ENCODE measurements at places on chromosomes 13 and 19.
A peak's percentile ranks its signal among the peaks of the same experiment; 100 is the strongest.

DNA sequence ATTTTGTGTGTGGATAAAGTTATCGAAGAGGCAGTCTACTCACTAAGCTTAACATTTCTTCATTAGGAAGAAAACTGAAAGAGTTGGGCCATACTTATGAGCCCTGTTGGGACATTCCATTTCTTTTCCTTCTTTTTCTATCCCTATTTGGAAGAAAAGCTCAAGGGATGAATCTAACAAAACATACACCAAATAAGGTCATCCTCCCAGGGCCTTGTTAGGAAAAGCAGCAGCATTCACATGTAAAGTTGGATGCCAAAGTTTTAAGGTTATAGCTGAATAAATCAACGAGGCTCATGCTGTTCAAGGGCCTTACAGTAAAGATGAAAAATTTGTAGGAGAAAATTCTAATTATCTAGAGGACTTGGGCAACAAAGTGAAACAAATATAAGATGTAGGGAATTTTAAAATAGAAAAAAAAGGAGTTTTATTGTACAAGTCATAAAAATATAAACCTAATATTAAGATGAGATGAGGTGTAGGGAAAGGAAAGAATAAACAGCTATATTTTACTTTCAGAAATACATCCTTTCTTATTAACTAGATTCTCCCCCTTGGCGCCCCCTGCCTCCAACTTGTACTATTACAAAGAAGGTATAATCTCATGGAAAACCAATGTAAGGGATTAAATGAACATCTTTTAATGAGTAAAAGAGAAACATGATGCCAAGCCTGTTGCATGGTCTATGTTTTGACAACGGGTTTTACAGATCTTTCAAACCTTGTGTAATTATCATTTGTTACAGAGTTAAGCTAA is 160.4 kb downstream of the PCDH20 start:
- DNase-seq, result peak; percentile 20

GRCh38 chr13:108419768-108420167 is 150.2 kb downstream of the TNFSF13B start:
- DNase-seq, result peak; percentile 43

GRCh38 chr19:49861107-49861506 is 6.3 kb downstream of the PNKP start:
- no peak for DNase-seq

DNA sequence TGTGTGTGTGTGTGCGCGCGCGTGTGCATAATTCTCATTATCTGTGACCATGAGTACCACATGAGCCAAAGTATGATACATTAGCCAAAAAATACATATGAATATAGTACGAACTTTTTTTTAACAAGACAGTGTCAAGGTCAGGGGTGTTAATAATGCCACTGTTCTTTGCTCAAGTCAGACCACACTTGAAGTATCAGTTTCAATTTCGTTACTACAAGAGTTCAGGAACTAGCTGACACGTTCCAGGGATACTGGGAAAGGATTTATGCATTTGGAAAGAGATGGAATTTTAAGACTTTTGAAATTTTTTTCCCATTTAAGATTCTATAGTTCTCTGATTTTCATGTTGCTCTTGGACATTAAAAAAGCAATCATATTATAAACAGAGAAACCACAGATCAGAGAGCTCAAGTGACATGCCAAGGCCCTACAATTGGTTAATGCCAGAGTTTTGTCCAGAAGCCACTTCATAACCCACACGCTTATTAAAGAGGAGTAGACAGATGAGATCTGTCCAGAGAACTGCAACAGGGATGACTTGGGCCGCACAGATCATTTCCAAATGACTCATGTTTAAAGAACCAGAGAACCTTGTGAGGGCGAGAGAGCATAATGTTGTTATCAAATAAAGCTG is 718.8 kb upstream of the SGCG start:
- no peak for DNase-seq

GRCh38 chr13:60572003-60572798 is 175.2 kb downstream of the TDRD3 start:
- no peak for DNase-seq

DNA sequence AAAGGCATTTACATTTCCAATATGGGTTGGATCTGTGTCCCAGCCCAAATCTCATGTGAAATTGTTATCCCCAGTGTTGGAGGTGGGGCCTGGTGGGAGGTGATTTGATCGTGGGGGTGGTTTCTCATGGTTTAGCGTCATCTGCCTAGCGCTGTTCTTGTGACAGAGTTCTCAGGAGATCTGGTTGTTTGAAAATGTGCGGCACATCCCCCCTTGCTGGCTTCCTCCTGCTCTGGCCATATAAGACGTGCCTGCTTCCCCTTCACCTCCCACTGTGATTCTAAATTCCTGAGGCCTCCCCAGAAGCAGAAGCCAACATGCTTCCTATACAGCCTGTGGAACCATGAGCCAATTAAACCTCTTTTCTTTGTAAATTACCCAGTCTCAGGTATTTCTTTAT is 126.2 kb upstream of the FNDC3A start:
- no peak for DNase-seq

- no peak for DNase-seq
Measured at GRCh38 chr13:20923272-20923671, 20.7 kb upstream of the XPO4 start.

DNA sequence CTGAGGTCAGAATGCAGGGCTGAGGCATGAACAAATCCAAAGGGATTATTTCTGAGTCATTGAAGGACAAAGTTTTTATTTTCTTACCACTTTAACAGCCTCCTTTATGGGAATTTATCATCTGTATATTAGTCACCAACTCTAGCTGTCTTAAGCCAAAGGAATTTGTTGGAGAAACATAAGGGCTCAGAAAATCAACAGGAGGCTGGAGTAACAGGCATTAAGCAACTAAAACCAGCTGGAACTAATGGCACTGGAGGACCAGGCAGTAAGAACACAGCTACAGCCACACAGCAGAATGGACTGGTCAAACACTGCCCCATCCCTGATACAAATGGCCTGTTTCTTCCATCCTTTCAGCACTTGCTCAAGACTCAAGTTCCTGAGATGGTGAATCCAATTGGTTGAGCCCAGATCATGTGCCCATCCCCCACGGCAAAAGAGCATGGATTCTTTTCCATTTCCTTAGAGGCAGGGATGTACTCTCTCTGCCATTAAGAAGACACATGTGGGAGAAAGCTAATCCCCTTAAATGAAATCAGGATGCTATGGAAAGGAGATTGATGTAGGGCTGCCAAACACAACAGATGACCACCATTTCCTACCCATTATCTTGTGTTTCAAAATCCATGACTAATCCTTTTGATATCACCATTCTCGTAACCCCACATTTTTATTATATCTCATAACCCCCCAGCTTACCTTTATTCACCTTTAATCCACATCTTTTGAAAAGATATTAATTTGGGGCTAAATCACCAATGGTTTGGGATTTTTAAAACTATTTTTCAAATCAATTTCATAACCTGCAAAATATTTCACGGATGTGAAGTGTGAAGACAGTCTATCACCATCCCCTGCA is 157.0 kb upstream of the FNDC3A start:
- DNase-seq, result no peak

- no peak for DNase-seq
Measured at GRCh38 chr19:39237200-39238184, 7.3 kb downstream of the IFNL3 start.

- peak; percentile 50 for DNase-seq
Measured at GRCh38 chr13:51781246-51782022, 22.5 kb downstream of the DHRS12 start.

DNA sequence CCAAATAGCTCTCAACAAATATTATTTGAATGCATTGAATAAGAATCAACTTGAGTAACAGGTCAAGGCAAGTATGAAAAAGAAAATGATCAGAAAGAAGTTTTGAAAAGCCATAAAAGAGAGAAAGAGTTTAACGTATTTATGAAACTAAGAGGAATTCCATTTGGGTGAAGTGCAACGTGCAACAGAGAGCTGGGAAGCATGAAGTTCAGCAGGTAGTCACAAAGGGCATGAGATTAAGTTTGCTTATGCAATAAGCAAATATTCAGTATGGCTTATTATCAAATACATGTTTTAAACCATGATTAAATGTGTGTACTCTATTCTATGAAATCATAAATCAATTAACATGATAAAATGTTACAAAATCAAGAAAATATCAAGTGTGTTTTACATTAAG is 62.7 kb upstream of the PCDH17 start:
- DNase-seq, result no peak

- no peak for DNase-seq
Measured at GRCh38 chr19:29945017-29945416, 3.0 kb downstream of the URI1 start.

- DNase-seq, result no peak
Measured at GRCh38 chr19:55231391-55232285, 3.1 kb upstream of the TMEM86B start.

DNA sequence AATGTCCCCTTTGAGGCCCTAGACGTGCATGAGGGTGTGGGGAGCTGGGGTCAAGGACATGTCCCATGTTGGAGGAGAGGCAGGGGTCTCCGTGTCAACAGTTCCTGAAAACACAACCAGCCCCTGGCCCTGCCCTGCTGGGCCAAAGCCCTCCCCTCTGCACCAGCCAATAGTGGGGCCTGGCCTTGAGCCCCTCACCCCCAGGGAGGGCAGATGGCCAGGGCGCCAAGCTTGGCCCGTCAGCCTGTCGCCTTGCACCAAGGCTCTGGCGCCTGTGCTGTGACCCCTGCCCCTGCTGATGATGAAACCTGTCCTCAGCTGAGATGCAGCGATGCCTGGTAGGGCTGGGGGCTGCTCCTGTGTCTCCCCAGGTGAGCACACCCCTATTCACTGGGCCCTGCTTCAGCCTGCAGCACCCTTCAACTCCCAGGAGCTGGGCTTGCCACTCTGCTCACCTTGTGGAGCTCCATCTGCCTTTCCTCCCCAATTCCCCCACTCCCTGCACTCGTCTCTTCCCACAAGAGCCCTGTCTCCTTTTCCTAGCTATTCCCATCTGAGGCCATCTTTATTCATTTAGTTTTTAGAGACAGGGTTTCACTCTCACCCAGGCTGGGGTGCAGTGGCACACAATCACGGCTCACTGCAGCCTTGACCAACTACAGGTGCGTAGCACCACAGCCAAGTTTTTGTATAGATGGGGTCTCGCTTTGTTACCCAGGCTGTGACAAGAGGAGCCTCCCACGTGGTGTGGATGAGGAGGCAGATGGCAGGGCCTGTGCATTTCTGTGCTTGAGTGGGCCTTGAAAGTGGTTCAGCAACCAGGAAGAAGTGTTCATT is 2.1 kb upstream of the HAMP start:
- no peak for DNase-seq

- no peak for DNase-seq
Measured at GRCh38 chr19:33377586-33378475, 4.3 kb downstream of the CEBPG start.

DNA sequence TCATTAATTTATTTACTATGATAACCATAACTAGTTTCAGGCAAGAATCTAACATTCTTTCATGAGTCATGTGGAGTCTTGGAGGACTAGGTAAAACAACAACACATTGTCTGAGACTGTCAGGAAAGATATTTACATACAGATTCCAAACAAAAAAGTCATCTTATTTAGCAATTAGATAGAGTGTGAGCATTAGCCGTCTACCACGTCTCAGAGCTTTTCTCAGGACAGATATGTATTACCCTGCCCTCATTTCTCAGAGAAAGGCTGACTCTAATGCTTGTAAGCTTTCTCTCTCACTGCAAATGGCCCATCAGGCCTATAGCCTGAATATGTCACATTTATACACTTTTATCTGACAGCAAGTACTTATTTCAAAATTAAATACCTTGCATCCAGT is 312.1 kb upstream of the PCDH20 start:
- no peak for DNase-seq

- DNase-seq, result no peak
Measured at GRCh38 chr13:21800837-21801616, 130.2 kb downstream of the FGF9 start.

- no peak for DNase-seq
Measured at GRCh38 chr13:112953591-112954487, 15.2 kb upstream of the MCF2L start.

DNA sequence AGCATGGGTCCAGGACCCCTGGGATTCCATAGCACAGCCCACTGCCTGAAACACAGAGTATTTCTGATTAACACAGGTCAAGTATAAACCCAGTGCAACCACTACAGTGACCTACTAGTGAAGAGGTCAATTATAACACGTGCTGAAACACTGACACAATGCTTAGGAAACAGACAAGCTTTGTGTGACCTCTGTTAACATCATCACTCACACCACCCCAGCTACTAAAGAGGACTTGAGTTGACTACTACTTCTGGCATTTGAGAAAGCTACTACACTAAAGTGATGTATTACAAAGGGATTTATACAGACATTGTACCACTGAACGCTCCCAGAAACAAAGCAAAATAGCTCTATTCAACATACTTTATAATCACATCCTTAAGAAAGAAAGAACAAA is 1935.9 kb upstream of the PCDH20 start:
- DNase-seq, result no peak

DNA sequence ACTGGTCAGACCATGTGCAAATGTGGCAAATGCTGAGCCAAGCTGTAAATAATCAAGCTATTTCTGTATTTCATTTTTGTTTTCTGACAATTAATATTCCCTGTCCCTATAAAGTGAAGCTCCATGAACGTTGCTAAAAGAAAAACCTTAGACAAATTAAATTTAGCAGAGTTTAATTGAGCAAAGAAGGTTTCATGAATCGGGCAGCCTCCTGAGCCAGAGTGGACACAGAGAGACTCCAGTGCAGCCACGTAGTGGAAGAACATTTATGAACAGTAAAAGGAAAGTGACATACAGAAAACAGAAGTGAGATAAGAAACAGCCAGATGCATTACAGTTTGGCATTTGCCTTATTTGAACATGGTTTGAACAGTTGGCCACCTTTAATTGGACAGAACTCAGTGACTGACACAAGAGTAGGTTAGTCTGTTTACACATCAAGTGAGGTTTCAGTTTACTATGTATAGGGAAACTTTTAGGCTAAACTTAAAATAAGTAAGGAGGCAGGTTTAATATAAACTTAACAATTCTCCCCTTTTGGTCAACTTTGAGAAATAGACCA is 69.7 kb downstream of the UFM1 start:
- DNase-seq, result no peak

DNA sequence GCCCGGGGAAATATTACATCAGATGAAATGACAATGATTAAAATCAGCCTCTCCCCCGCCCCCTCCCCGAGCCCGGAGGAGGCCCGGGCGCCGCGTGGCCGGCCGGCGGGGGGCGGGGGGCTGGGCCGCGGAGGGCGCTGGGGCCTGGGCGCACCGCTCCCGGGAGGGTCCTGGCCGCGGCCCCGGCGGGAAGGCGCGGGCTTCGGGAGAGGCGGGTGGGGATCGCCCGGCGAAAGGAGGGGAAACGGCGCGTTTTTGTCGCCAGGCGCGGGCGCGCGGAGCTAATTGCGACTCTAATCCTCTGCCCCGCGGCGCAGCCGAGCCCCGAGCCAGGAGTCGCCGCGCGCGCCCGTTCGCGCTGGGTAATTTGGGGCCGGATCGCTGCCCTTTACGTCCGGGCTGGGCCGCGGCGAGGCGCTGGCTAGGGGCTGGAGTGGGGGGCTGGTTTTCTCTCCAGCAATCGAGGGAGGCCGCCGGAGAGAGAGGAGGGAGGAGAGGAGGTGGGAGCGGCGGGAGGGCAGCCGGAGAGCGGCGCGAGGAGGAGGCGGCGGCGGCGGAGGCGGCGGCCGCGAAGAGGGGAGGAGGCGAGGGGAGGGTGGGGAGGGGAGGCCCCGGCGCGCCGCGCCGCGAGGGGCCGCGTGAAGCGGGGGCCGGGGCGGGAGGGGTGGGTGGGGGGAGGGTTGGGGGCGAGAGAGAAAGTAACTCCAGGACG is at the start of gene KCTD15:
KCTD15 (plus strand) TSS at position 707 of the 712 bp plus-strand sequence. CDS start 3,585 bp downstream, outside the sequence.
- DNase-seq, result peak; percentile 6

GRCh38 chr13:73133531-73133930 is 74.7 kb downstream of the KLF5 start:
- DNase-seq, result no peak

All from Kasumi-1 (cell line).